ENCODE measurements at places on chromosomes 2 and 18.

DNA sequence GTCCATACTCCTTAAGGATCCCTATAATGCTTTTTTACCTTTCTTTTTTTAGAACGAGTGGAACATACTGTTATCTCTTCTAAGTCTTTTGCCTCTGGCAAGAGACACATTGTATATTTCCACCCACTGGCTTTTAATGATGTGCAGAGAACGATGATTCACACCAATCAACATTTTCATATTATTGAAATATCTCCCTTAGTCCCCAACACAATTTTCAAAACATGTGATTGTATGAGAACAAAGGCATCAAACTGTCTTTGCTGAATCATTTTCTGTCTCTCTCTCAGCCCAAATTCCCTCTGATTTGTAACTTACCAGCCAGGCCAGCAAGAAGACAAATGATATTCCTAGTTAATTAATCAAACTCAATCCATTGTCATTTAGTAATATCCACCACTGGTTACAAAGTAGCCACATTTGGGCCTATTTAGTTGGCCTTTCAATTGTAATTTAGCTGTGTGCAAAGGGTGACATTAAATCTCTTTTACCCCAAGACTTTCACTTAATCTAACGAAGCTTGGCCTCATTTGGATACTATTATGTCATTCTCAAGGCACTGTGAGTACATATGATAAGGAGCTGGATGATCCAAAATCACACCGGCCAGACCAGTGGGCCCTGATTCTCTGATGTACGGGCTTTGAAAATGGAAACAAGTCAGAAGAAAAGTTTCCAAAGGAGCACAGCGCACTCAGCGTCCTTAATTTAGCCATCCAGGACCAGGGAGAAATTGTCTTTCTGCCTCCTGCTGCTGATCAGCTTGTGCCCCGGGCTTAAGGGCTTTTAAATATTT lies 185.1 kb downstream of the SCG2 start:
- DNase-seq, result no peak

- DNase-seq, result no peak
Measured at GRCh38 chr2:235810252-235810651, 316.4 kb downstream of the AGAP1 start.

DNA sequence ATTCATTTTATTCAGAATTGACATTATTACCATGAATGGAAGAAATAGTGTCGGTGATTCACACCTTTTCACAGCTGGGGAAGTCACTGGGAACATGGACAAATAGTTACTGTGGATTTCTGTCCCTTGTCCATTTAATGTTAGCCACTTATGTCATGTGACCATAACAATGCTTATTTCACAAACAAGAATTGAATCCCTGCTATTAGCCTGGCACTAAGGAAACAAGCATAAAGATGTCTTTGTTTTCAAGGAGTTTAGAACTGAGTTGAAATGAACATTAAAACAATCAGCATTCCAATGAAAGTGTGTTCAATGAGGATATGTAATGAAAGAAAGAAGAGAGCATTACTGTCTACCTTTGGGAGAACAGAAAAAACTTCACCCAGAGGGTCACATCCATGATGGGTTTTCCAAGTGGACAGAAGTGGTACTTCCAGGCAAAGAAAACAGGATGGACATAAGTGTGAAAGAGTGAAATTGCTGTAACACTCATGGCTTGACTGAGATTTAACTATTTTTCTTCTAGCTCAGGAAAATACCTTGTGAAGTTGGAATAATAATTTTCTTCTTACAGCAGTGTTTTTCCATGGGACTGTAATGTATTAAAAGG lies 324.5 kb upstream of the UBE2E3 start:
- no peak for DNase-seq

GRCh38 chr18:79852561-79853302 lies 55.0 kb downstream of the KCNG2 start:
- no peak for DNase-seq

DNA sequence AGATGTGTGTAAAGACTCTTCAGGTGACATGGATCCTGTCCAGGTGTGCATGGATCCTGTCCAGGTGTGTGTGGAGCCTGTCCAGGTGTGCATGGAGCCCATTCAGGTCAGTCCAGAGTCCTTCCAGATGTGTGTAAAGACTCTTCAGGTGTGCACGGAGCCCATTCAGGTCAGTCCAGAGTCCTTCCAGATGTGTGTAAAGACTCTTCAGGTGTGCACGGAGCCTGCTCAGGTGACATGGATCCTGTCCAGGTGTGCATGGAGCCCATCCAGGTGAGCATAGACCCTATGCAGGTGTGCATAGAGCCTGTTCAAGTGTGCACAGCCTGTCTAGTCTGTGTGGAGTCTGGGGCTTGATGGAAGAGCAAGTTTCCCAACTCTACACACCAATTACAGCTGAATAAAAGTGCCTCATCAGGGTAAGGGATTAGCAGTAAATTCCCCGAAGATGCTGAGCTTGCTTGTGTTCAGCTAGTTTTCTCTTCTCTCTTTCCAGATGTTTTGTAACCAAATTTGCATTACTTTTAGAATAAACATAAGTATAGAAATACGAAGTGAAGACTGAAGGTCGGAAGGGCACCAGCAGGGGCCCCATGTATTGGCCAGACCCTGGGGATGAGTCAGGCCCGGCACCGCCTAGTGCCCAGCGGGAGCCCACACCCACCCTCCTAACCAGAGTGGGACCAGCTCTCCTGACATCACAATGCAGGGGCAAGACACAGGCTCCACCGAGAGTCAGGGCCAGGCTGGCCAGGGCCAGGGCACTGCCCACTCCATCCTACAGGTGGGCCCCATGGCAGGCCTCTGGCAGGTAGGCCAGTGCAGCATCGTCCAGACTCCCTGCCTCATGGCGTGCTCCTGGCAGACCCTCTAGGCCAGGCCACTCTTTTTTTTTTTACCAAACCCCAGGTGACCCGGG lies 38.6 kb upstream of the GPC1 start:
- DNase-seq, result no peak

- DNase-seq, result no peak
Measured at GRCh38 chr2:108910541-108911396, 78.3 kb downstream of the EDAR start.

DNA sequence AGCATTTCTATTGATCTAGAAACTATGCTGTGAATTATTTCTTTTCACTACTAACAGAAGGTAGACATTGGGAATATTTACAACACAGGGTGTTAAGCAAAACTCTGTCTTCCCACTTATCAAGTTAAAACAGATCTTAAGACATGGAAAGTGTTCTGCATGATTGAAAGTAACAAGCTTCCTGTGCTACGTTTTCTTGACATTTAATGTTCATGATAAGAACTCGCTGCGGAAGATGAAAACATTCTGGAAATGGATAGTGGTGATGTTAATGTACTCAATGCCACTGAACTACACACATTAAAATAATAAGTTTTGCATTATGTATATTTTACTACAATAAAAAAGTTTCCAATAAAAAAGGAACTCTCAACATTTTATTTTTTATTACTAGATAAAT lies 74.4 kb upstream of the SCN7A start:
- DNase-seq, result no peak

GRCh38 chr2:65076345-65076710 lies 20.1 kb downstream of the CEP68 start:
- peak; percentile 74 for DNase-seq

- no peak for DNase-seq
Measured at GRCh38 chr2:181474222-181474881, 17.2 kb downstream of the ITGA4 start.

Measured in astrocyte of the hippocampus (primary cell).